Memory B cell (primary cell): ENCODE measurements at places on chromosomes 4 and X.

GRCh38 chrX:16629909-16630308, 20.0 kb upstream of the S100G start:
- DNase-seq: no peak

GRCh38 chr4:113756005-113756410, 5.5 kb downstream of the CAMK2D start:
- no peak for DNase-seq

GRCh38 chr4:155618183-155618838, 48.3 kb upstream of the GUCY1A1 start:
- DNase-seq: no peak

GRCh38 chr4:30122711-30123110, 597.5 kb upstream of the PCDH7 start:
- no peak for DNase-seq

DNA sequence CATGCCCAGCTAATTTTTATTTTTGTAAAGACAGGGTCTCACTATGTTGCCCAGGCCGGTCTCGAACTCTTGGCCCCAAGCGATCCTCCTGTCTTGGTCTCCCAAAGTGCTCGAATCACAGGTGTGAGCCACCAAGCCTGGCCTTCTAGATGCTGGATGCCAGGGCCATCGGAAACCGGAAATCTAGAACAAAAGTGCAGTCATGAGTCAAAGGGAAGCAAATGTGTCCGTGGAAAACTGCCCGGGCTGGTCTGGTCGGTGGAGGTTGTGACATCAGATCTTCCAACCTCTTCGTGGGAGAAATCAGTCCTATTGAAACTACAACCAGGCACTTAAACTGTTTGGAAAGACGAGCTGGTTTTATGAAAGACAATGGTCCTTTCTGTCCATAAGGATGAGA, 92.3 kb upstream of the SHOX start:
- DNase-seq: no peak
